ENCODE measurements at places on chromosomes 11 and 22.

GRCh38 chr11:11531131-11531908, 90.5 kb downstream of the GALNT18 start:
- no peak for DNase-seq

DNA sequence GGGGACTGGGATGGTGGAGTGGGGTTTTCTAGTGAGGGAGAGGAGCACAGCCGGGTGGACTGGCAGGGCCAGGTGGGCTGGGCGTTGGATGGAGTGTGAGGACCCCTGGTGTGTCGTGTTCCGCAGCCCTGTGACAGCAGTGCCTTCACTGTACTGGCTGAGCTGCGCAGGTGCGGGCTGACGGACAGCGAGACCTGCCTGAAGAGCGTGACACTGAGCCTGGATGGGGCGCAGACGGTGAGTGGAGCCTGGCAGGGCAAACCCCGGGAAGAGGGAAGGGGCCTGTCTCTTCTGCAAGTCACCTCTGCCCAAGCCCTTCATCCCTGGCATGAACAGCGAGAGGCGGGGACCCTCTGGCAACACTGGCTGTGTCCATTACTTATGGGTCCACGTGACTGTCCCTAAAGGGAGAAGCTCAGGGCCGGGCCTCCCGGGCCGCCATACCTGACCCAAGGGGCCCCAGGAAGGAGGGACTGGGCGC, 10.0 kb downstream of the MUC5AC start:
- no peak for DNase-seq

- DNase-seq: no peak
Observed at GRCh38 chr11:416757-417621, 2.2 kb upstream of the SIGIRR start.

DNA sequence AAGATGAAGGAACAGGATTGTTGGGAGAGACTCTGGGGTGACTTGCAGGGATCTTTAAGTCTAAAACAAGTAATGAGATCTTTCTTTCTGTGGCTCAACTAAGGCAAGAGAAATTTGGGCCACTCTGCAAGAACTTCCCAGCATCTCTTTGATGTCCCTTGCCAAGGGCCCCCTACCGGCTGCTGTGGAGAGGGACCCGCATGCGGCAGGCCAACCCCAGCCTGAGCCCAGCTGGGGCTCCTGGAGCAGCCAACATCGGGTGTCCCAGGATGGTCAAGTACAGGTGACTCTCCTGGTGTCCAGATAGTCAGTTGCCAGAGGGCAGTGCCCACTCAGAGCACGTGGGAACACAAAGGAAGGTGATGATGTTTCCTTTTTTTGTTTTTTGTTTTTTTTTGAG, 363.2 kb downstream of the TBC1D22A start:
- DNase-seq: no peak

DNA sequence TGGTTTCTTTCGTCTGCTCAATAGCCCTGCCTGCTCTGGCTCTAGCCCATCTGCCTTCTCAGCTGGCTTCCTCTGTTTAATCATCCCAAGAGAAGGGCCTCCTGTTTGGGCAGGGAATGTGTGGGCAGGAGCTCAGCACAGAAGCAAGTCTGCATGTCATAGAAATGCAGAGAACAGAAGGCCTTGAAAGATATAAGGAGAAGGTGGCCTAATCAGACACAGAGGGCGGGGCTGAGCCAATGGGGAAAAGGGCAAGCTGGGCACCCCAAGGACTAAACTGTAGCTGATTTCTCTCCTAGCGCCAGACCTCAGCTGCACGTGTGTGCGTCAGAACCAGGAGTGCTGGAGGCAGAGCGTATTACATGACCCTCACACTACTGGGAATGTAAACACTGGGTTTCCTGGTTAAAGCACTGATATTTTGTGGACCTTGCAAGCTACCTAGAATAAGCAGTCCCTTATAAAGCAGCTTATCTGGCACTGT, 7.6 kb upstream of the CCKBR start:
- peak; percentile 92 for DNase-seq

GRCh38 chr11:1652771-1653540, 23.4 kb downstream of the KRTAP5-5 start:
- DNase-seq: peak; percentile 75

- DNase-seq: no peak
Observed at GRCh38 chr11:92357344-92357743, 132.7 kb downstream of the FAT3 start.

- no peak for DNase-seq
Observed at GRCh38 chr22:21921184-21921721, 31.4 kb downstream of the PPM1F start.

DNA sequence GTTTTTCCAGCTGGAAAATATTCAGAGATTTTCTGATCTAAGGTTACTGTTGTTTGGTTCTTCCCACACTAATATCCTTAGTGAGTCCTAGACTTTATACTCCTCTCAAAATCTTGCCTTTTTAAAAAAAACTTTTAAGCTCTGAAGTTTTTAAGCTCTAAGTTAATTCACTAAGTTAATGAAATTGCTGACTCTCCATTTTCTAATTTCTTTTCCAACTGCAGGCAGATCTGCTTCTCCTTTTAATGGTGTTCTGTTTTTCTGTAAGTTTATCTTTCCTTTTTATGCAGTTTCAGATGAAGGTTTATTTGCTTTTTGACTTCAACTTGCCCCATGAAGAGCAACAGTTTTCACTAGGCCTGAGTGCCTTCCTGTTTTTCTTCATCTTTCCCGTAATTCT, 125.8 kb upstream of the ARHGAP42 start:
- no peak for DNase-seq

DNA sequence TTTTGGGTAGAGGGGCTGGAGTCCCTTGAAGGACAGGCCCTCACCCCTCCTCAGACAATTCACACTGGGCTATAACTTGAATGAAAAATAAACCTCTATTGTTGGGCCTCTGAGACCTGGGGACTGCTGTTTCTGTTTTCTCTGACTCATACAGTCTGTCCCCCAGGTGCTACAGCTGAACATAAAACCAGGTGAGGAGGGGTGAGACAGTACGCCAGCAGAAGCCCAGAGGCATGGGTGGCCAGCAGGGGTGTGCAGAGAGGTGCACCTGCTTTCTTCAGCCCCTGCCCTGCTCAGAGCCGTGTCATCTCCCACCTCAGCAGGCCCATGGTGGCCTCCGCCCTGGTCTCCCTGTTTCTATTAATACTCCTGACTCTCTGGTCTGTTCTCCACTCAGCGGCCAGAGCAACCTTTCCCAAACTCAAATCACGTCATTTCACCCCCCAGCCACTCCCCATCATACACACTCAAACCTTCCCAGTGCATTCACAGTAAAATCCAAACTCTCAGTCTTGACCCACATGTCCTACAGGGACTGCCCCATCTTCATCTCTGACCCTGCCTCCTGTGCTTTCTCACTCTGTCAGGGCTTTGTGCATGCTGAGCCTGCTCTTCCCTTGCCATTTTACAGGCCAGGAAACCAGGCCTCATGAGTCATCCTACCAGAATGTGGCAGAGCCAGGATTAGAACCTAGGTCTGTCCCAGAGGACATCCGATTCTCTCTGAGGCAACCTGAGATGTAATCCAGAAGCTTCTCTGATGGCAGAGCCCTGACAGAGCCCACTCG, 5.4 kb upstream of the IL2RB start:
- no peak for DNase-seq
